ENCODE measurements at places on chromosomes 3 and 15.

- no peak for DNase-seq
These were observed 124.0 kb upstream of the STT3B start for GRCh38 chr3:31408720-31409119.

DNA sequence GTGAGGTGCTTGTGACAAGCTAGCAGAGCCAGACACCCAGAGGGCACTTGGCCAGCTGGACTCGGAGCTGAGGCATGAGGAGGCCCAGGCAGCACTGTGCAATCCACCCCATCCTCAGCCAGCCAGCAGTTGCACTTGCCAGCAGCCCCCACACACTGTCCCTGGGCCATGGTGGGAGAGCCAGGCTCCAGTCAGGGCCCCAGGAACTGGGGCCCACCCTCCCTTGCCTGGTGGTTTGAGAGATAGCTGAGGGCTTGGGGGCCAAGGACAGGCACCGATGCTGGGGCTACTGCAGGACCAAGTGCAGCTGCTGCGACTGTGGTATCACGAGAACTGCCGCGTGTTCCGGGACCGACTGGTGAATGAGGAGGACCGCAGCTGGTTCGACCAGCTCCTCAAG, 63.5 kb downstream of the DNAH1 start:
- no peak for DNase-seq

- DNase-seq, result no peak
These were observed 128.7 kb upstream of the MB21D2 start for GRCh38 chr3:193046371-193046770.

- no peak for DNase-seq
These were observed 43.8 kb downstream of the TRAK1 start for GRCh38 chr3:42134867-42135464.

GRCh38 chr3:45610119-45610518, 15.6 kb downstream of the LIMD1 start:
- DNase-seq, result no peak

DNA sequence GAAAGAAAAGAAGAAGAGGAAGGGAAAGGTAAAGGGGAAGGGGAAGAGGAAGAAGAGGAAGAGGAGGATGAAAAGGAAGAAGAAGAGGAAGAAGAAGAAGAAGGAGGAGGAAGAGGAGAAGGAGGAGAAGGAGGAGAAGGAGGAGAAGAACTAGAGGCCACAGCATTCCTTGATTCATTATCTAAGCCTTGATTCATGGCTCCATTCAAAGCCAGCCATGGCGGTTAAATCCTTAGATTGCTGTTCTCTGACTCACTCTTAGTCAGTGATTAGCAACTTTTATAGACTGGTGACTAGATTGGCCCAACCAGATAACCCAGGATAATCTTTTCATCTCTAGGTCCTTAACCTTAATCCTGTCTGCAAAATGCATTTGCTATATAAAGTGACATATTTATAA, 47.6 kb downstream of the OSTN start:
- DNase-seq, result no peak

GRCh38 chr3:124791142-124791541, 60.9 kb downstream of the UMPS start:
- DNase-seq, result no peak

DNA sequence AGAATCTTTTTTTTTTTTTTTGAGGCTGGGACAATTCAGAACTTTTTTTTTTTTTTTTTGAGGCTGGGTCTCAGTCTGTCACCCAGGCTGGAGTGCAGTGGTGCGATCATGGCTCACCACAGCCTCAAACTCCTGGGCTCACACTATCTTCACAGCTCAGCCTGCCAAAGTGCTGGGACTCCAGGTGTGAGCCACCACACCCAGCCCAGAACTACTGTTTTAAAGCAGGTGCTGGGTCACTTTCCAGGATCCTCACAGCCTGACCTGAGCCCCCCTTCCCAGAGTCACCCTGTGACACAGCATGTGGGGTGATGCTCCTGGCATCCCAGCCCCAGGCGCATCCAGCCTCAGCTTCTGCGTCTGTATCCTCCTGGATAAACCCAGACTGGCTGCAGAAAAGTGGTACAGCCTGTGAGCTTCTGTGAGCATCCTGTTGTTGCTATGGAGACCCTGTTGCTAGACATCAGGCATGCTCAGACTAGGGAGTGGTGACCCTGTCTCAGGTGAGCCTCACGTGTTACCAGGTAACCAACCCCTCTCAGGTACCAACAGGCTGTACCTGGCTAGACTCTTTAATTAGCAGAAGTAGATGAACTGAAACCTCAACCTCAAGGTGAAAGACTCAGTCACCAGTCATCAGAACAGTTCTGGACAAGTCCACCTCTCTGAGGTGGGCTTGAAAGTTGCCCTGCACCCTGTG, 15.0 kb downstream of the KLF13 start:
- DNase-seq, result no peak
